ENCODE measurements at places on chromosomes 3 and 15. TPM values are rescaled to one million over a fixed set of nuclear protein-coding genes. Genes with fewer than 3 reads are reported as not detected.
A peak's percentile ranks its signal among the peaks of the same experiment; 100 is the strongest.

The HCLS1 gene
- total RNA-seq, result not detected

The ZNF80 gene
- not detected for total RNA-seq

The GOLGA6L7 gene
- total RNA-seq, result not detected

The ACTRT3 gene
- 1.1 TPM for total RNA-seq

The LRRC15 gene
- total RNA-seq, result not detected

The P2RY1 gene
- not detected for total RNA-seq

The SOX14 gene
- not detected for total RNA-seq

- H3K4me1 ChIP-seq, result peaks cover 36% of the 10 kb centered on the region
- no peaks in the 10 kb centered on the region for H3K27me3 ChIP-seq
- H3K36me3 ChIP-seq, result no peaks in the 10 kb centered on the region
- H3K27ac ChIP-seq, result no peak overlapping the region
- DNase-seq, result no peak
Measured at GRCh38 chr3:197600796-197601565, 45.2 kb upstream of the BDH1 start.

GRCh38 chr3:167095976-167096375, 284.1 kb downstream of the ZBBX start:
- H3K27ac ChIP-seq, result no peak overlapping the region
- no peak overlapping the region for H3K4me3 ChIP-seq
- DNase-seq, result no peak

- no peak overlapping the region for H3K4me3 ChIP-seq
- no peaks in the 10 kb centered on the region for H3K36me3 ChIP-seq
- peak overlapping the region; percentile 58 for H3K27ac ChIP-seq
Measured at GRCh38 chr3:67292356-67293121, 294.4 kb downstream of the KBTBD8 start.

- H3K27ac ChIP-seq, result no peak overlapping the region
- H3K4me3 ChIP-seq, result no peak overlapping the region
- no peaks in the 10 kb centered on the region for H3K27me3 ChIP-seq
Measured at GRCh38 chr3:85476891-85477495, 518.2 kb downstream of the CADM2 start.

GRCh38 chr3:89314454-89315098, 207.2 kb downstream of the EPHA3 start:
- H3K36me3 ChIP-seq, result no peaks in the 10 kb centered on the region
- no peak overlapping the region for H3K4me3 ChIP-seq
- H3K4me1 ChIP-seq, result no peaks in the 10 kb centered on the region
- H3K27me3 ChIP-seq, result no peaks in the 10 kb centered on the region
- no peak overlapping the region for H3K27ac ChIP-seq
- DNase-seq, result peak; percentile 14

DNA sequence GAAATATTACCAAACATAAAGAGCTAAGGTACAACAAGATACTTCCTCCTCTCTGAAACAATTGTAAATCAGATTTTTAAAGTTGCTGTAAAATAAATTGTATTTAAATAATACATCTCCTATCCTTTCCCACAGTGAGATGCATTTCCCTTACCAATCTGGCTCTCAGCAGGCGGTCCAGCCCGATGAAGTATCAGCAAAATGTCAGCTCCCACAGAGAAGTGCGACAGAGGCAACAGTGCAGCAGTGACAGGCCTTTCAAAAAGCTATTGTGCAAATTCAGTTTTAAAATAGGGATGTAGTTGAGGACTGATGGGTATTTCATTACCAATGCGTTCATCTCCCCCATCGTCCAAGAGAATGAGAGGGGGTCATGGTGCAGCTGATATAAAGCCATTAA, 733.2 kb upstream of the GOLIM4 start:
- no peak overlapping the region for H3K27ac ChIP-seq
- H3K27me3 ChIP-seq, result no peaks in the 10 kb centered on the region
- peaks cover 10% of the 10 kb centered on the region for H3K4me1 ChIP-seq
- H3K4me3 ChIP-seq, result no peak overlapping the region
- no peaks in the 10 kb centered on the region for H3K36me3 ChIP-seq
- DNase-seq, result no peak

DNA sequence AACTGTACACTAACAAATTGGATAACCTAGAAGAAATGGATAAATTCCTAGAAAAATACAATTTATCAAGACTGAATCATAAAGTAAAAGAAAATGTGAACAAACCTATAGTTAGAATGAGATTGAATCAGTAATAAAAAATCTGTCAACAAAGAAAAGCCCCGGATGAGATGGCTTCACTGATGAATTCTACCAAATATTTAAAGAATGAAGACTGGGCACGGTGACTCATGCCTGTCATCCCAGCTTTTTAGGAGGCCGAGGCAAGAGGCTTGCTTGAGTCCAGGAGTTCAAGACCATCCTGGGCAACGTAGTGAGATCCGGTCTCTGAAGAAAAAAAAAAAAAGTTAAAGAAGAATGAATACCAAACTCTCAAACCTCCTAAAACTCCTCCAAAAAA, 17.7 kb upstream of the AP4E1 start:
- no peak overlapping the region for H3K4me3 ChIP-seq
- no peaks in the 10 kb centered on the region for H3K4me1 ChIP-seq
- no peak overlapping the region for H3K27ac ChIP-seq
- H3K27me3 ChIP-seq, result no peaks in the 10 kb centered on the region
- H3K36me3 ChIP-seq, result no peaks in the 10 kb centered on the region
- no peak for DNase-seq

- H3K4me3 ChIP-seq, result no peak overlapping the region
- no peak overlapping the region for H3K27ac ChIP-seq
- H3K27me3 ChIP-seq, result peaks cover 27% of the 10 kb centered on the region
- no peaks in the 10 kb centered on the region for H3K36me3 ChIP-seq
Measured at GRCh38 chr3:50519471-50520089, 16.1 kb upstream of the CACNA2D2 start.

- H3K4me3 ChIP-seq, result no peak overlapping the region
- no peak for DNase-seq
- H3K27me3 ChIP-seq, result peaks cover 4% of the 10 kb centered on the region
- H3K36me3 ChIP-seq, result no peaks in the 10 kb centered on the region
- no peak overlapping the region for H3K27ac ChIP-seq
- peaks cover 5% of the 10 kb centered on the region for H3K4me1 ChIP-seq
Measured at GRCh38 chr15:64009798-64010261, 36.5 kb downstream of the DAPK2 start.

DNA sequence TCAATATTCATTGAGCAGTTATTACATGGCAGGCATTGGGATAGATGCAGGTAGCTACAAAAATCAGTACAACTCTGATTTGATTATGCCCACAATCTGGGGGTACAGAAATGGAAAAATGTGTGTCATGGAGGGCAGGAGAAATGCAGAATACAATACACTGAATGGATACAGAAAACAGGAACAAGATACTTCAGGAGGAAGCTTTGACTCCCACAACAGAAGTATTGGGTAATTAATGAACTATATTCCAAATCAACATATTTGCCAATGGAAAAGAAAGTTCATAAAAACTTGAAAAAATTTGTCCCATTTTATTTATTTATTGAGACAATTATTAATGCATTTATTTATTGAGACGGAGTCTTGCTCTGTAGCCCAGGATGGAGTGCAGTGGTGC, 207.0 kb downstream of the SUCLG2 start:
- no peaks in the 10 kb centered on the region for H3K27me3 ChIP-seq
- H3K4me1 ChIP-seq, result no peaks in the 10 kb centered on the region
- no peak overlapping the region for H3K4me3 ChIP-seq

DNA sequence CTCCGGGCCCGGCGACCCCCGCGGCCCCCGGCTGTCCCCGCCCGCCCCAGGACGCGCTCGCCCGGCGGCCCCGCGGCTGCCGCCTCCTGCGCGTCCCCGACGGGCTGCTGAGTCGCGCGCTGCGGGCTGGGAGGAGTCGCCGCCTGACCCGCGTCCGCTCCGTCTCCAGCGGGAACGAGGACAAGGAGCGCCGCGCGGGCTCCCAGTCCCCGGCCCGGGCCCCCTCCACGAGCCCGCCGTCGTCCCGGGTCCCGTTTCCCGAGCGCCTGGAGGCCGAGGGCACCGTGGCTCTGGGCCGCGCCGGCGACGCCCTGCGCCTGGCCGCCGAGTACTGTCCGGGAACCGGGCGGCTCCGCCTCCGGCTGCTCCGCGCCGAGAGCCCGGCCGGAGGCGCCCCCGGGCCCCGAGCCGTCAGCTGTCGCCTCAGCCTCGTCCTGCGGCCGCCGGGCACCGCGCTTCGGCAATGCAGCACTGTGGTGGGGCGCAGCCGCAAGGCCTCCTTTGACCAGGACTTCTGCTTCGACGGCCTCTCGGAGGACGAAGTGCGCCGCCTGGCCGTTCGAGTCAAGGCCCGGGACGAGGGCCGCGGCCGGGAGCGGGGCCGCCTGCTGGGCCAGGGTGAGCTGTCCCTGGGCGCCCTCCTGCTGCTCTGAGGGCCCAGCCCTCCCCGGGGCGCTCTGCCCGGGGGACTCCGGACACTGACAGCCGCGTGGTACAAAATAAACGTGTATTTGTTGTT, 1.5 kb downstream of the C2CD4A start:
- H3K4me1 ChIP-seq, result peaks cover 34% of the 10 kb centered on the region
- H3K4me3 ChIP-seq, result peak overlapping the region; percentile 54
- H3K27me3 ChIP-seq, result no peaks in the 10 kb centered on the region
- H3K36me3 ChIP-seq, result no peaks in the 10 kb centered on the region

DNA sequence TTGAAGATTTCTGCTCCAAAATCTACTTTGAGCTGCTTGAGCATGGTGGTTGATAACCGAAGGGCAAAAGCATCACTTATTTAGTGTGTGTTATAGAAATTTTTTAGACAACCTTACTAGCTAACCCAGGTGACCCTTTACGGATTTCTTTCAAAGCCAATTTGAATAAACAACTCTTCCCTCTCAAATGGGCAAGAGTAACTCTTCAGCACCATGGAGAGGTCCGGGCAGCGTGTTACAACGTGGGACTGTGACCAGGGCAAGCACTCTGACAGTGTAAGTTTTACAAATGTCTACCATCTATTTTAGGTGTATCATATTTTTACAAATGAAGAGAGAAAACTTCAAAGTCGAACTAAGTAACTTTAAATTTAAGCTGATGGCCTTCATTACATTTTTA, 471.8 kb downstream of the MFSD1 start:
- no peaks in the 10 kb centered on the region for H3K4me1 ChIP-seq
- no peak overlapping the region for H3K4me3 ChIP-seq
- no peaks in the 10 kb centered on the region for H3K36me3 ChIP-seq

DNA sequence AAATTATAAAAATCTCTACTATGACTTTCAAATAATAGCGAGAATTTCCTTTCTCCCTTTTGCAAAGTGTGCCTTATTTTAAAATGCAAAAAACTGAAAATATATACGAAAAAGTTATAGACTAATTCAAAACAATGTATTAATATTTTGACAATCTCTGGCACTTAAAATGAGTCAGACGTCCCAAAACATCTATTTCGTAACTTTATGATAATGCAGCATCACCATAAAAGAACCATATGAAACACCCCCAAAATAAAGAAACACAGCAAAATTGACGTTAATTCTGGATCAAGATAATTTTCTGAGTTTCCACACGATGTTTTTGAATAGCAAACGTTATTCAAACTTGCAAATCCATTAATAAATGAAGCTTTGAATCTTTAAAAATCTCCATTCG, 1.0 kb downstream of the COPS2 start:
- peak overlapping the region; percentile 82 for H3K4me3 ChIP-seq
- H3K4me1 ChIP-seq, result peaks cover 31% of the 10 kb centered on the region
- no peaks in the 10 kb centered on the region for H3K27me3 ChIP-seq
- no peaks in the 10 kb centered on the region for H3K36me3 ChIP-seq
- no peak for DNase-seq
- H3K27ac ChIP-seq, result peak overlapping the region; percentile 76

- H3K4me1 ChIP-seq, result no peaks in the 10 kb centered on the region
- DNase-seq, result no peak
- no peaks in the 10 kb centered on the region for H3K36me3 ChIP-seq
- no peak overlapping the region for H3K4me3 ChIP-seq
- H3K27ac ChIP-seq, result no peak overlapping the region
- no peaks in the 10 kb centered on the region for H3K27me3 ChIP-seq
Measured at GRCh38 chr15:86167841-86168240, 88.2 kb downstream of the AGBL1 start.

DNA sequence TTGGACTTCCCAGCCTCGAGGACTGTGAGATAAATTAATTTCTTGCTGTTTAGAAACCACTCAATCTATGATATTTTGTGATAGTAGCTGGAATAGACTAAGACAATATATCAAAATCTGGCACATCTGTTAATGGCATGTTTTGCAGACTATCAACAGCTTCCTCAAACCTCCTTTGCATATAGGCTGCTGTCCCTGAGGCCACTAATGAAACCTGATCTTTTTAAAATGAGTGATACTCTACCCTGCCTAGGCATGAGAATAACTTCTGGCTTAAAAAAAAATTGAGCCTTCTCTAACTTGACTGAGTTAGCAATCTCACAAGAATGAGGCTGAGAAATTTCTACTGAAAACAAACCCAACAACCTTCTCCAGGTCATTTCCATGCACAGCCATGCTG, 176.0 kb upstream of the CRBN start:
- no peaks in the 10 kb centered on the region for H3K4me1 ChIP-seq
- DNase-seq, result no peak
- H3K4me3 ChIP-seq, result no peak overlapping the region
- H3K27ac ChIP-seq, result no peak overlapping the region
- H3K36me3 ChIP-seq, result no peaks in the 10 kb centered on the region

All from HepG2 (cell line).